ENCODE measurements at places on chromosomes 16 and 17. TPM values are rescaled to one million over a fixed set of nuclear protein-coding genes. Genes with fewer than 3 reads are reported as not detected.
A peak's percentile ranks its signal among the peaks of the same experiment; 100 is the strongest.

GRCh38 chr16:83513008-83513755 is 294.6 kb upstream of the HSBP1 start:
- DNase-seq: peak; percentile 65

DNA sequence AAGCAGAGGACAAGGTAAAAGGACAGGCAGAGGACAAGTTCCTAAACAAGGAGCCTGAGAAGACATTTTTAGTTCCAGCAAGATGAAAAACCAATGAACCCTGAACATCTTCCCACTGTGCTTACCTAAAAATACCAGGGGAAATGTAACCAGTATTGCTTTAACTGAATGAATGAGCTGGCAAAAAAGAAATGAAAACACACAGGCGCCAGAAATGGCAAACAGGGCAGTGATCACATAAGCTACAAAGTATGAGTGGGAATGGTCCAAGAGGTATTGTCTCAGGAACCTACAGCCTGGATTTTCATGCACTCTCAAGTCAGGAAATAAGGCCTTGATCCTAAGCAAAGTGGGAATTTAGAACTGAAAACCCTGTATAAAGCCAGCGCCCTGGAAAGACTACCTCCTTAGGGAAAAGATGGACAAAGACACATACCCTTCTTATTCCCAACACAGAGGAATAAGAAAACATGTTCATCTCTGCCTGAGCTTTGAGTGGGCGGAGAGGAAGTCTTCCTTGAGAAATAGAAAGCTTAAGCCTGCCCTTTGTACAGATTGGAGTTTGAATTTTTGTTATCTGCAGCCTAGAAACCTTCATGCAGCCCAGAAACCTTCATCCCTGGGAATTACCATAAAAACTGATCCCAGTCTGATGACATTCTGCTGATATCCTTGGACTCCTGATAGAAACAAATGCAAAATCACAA is 2.1 kb downstream of the CMTM2 start:
- peak; percentile 36 for DNase-seq

The TBC1D3C gene
- total RNA-seq: 0.46 TPM

- DNase-seq: no peak
Measured at GRCh38 chr17:72401883-72402726, 281.3 kb downstream of the SOX9 start.

- peak; percentile 34 for DNase-seq
Measured at GRCh38 chr16:31880322-31880979, 6.8 kb downstream of the ZNF267 start.

Data from MG63 (cell line).